ENCODE measurements at places on chromosomes 3 and 15. TPM values are rescaled to one million over a fixed set of nuclear protein-coding genes. Genes with fewer than 3 reads are reported as not detected.

DNA sequence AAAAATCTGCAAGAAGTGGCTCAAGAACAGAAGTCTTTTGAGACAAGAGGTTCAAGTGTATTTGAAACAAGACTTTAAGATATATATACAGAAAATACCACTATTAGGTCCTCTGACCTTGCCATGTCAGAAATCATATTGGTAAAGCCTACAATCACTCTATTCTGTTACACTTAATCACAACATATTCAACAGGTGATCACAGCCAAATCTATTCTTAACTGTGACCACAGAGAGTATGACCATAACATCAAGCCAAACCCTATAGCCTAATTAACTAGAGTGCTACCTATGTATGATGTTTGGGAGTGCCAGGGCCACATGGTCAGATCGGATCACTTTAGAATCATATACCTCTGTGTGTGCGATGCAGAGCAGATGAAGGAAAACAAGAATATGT lies 2.2 kb downstream of the DNAJC19 start:
- no peaks in the 10 kb centered on the region for H3K27me3 ChIP-seq
- DNase-seq, result no peak
- H3K4me3 ChIP-seq, result no peak overlapping the region
- peaks cover 27% of the 10 kb centered on the region for H3K4me1 ChIP-seq

GRCh38 chr15:37967788-37968187 lies 33.3 kb downstream of the TMCO5A start:
- no peak overlapping the region for H3K27ac ChIP-seq
- H3K4me3 ChIP-seq, result no peak overlapping the region
- no peak for DNase-seq
- H3K4me1 ChIP-seq, result no peaks in the 10 kb centered on the region

GRCh38 chr3:169218314-169218983 lies 445.1 kb downstream of the MECOM start:
- H3K36me3 ChIP-seq, result no peaks in the 10 kb centered on the region
- no peaks in the 10 kb centered on the region for H3K27me3 ChIP-seq
- no peaks in the 10 kb centered on the region for H3K4me1 ChIP-seq
- no peak overlapping the region for H3K27ac ChIP-seq
- peak; percentile 28 for DNase-seq

DNA sequence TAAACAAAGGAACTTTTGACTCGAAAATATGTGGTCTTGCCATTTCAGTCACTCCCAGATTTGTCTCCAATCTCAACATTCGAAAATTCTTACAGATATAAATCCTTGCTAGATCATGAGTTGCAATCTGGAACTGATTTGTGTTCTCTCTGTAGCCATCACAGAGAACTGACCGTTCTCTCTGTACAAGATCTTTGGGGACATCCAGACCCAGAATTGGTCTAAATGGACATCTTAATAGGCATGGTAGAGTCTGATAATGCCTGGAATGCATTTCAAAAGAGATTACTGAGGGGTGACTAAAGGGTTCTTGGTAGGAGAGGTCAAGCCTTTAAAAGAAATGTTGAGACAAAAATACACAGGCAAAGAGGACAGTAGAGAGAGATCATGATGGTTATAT lies 7.2 kb upstream of the MEF2A start:
- H3K36me3 ChIP-seq, result no peaks in the 10 kb centered on the region
- no peaks in the 10 kb centered on the region for H3K27me3 ChIP-seq
- H3K4me1 ChIP-seq, result peaks cover 14% of the 10 kb centered on the region
- H3K4me3 ChIP-seq, result no peak overlapping the region
- DNase-seq, result no peak

GRCh38 chr3:186683979-186684378 lies 18.2 kb downstream of the HRG start:
- no peak for DNase-seq
- no peaks in the 10 kb centered on the region for H3K36me3 ChIP-seq
- peaks cover 29% of the 10 kb centered on the region for H3K4me1 ChIP-seq
- H3K27ac ChIP-seq, result no peak overlapping the region
- no peaks in the 10 kb centered on the region for H3K27me3 ChIP-seq
- no peak overlapping the region for H3K4me3 ChIP-seq

DNA sequence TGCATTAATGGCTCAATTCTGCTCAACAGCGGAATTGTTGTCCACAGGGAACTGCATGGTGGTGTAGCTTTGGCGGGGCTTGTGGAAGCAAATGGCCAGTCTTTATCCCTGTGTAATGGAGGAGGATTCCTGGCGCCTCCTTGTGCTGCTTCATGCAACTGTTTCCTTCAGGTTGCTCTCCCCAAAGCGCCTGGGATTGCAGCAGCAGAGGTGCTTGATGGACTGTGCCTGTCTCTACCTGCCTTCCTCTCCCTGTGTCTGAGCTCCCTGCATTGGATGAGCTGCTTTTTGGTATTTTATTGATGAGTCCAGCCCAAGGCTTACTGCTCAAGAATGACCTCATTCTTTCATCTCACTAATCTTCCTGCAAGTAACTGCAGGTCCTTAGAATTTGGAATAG lies 72.9 kb upstream of the NDN start:
- no peak for DNase-seq
- no peaks in the 10 kb centered on the region for H3K27me3 ChIP-seq
- H3K36me3 ChIP-seq, result no peaks in the 10 kb centered on the region
- H3K27ac ChIP-seq, result no peak overlapping the region
- no peaks in the 10 kb centered on the region for H3K4me1 ChIP-seq
- no peak overlapping the region for H3K4me3 ChIP-seq

GRCh38 chr3:140850210-140850955 lies 91.3 kb upstream of the SLC25A36 start:
- no peak overlapping the region for H3K4me3 ChIP-seq
- DNase-seq, result no peak
- H3K27ac ChIP-seq, result no peak overlapping the region
- H3K27me3 ChIP-seq, result no peaks in the 10 kb centered on the region
- H3K4me1 ChIP-seq, result no peaks in the 10 kb centered on the region

DNA sequence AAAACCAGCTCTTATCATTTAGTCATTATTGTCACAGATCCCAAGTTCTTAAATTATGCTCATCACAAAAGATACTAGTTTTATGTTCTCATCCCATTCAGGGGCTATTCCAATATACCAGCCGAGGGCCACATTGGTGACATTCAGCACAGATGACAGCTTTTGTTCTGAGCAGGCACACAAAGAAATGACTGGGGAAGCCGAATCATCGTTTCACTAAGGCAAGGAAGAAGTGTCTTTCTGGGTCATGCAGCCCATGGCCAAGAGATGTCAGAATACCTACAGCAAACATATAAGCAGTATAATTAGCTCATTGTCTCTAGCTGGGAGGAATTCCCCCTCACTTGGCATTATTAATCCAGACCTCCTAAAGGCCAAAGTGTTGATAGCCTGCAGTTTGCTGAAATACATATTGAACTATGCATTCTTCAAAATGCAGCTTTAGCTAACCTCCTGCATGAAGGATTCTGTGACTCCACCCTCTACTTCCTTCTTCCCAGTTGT lies 100.2 kb downstream of the CNTN4 start:
- H3K4me1 ChIP-seq, result no peaks in the 10 kb centered on the region
- no peaks in the 10 kb centered on the region for H3K36me3 ChIP-seq
- DNase-seq, result no peak
- H3K27me3 ChIP-seq, result no peaks in the 10 kb centered on the region
- no peak overlapping the region for H3K27ac ChIP-seq

- H3K36me3 ChIP-seq, result no peaks in the 10 kb centered on the region
- H3K4me3 ChIP-seq, result no peak overlapping the region
- no peak overlapping the region for H3K27ac ChIP-seq
- no peaks in the 10 kb centered on the region for H3K4me1 ChIP-seq
- no peaks in the 10 kb centered on the region for H3K27me3 ChIP-seq
Observed at GRCh38 chr3:162629372-162629771, 1132.8 kb downstream of the OTOL1 start.

DNA sequence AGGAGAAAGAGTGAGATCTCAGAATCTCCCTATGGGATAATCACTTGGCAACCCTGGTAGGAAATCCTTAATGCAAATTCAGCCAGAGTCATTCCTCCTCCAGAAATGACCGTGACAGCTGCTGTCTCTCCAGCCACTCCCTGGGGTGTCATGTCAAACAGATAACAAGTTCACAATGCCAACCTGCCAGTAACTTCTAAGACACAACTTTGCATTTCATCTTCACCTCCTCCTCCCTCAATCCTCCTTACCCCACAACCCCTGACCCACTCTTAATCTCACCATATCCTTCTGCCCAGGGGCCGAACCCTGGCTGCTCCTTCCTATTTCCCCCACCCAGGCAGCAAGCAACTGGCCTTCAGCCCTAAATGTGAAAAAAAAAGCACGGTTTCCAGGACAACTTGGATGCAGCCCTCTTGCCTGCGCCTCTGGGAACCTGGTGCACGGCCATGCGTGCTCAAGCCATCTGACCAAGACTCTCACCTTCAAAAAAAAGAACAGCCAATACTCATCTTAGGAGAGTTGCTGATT lies 166.0 kb downstream of the NTRK3 start:
- H3K4me3 ChIP-seq, result no peak overlapping the region
- no peak overlapping the region for H3K27ac ChIP-seq
- H3K36me3 ChIP-seq, result no peaks in the 10 kb centered on the region
- no peaks in the 10 kb centered on the region for H3K27me3 ChIP-seq

DNA sequence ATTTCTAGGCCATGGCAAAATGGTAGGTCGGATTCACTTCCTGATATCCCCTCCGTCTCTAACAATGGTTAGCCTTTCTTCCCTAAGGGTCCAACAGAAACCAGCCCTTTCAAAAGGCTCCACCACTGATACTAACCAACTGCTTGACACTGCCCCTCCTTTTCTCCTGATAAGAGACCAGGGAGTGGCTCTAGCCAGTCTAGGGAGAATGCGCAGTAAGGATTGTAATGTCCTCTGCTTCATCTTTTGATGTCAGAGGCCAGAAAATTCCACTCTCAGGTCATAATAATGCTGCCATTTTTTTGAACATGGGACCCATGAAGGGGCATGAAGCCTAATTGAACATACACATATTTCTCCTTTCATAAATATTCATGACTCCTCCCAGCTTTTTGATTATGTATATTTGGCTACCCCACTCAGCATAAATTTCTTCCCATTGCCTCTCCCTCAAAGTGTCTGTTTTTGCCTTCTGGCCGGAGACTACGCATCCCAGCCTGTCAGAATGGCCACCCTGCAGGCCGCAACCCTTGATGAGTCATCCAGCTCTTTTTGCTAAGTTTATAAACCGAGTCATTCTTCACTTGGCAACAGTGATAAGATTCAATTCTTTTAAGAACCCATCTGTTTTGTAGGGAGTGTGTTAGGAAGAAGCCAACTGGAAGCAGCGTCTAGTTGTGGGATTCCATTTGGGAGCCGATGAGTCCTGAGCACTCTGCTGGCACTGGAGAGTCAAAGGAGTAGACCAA lies 189.0 kb upstream of the MCTP2 start:
- H3K4me1 ChIP-seq, result no peaks in the 10 kb centered on the region
- H3K4me3 ChIP-seq, result no peak overlapping the region
- no peak for DNase-seq
- no peak overlapping the region for H3K27ac ChIP-seq
- no peaks in the 10 kb centered on the region for H3K27me3 ChIP-seq
- no peaks in the 10 kb centered on the region for H3K36me3 ChIP-seq

DNA sequence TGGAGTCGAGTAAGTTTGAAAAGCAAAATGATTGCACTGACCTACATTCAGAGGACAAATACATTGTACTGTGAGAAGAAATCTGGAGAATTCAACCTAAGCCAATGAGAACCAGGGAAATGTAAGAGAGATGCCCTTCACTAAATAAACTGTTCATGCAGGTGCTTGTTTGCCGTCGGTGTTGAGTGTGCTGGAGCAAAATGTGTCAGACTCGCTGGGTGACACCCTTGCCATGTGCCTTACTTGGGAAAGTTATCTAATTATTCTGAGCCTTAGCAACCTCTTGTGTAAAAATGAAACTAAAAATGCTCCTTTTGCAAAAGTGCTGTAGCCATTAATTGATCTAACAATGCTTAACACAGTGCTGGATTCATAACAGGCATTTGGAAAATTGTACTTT lies 140.4 kb downstream of the GABRB3 start:
- H3K27ac ChIP-seq, result no peak overlapping the region
- no peak overlapping the region for H3K4me3 ChIP-seq
- DNase-seq, result no peak
- no peaks in the 10 kb centered on the region for H3K4me1 ChIP-seq
- no peaks in the 10 kb centered on the region for H3K36me3 ChIP-seq

- no peak overlapping the region for H3K4me3 ChIP-seq
- H3K27me3 ChIP-seq, result no peaks in the 10 kb centered on the region
- DNase-seq, result peak; percentile 75
- no peak overlapping the region for H3K27ac ChIP-seq
Observed at GRCh38 chr3:98977520-98977919, 76.0 kb upstream of the DCBLD2 start.

- H3K4me3 ChIP-seq, result no peak overlapping the region
- no peak for DNase-seq
- H3K27ac ChIP-seq, result no peak overlapping the region
Observed at GRCh38 chr3:18080198-18080689, 337.8 kb upstream of the TBC1D5 start.

CA12 gene
- 0.20 TPM for polyA plus RNA-seq

MCTP2 gene
- 8.6 TPM for polyA plus RNA-seq

MYZAP gene
- not detected for polyA plus RNA-seq

FSIP1 gene
- not detected for polyA plus RNA-seq

GOLGA6B gene
- polyA plus RNA-seq, result not detected

SUCNR1 gene
- polyA plus RNA-seq, result 0.03 TPM

CHAC1 gene
- polyA plus RNA-seq, result 0.44 TPM

FBLN2 gene
- 0.04 TPM for polyA plus RNA-seq

TMEM45A gene
- polyA plus RNA-seq, result 22.7 TPM

ISLR gene
- polyA plus RNA-seq, result not detected

SLC24A5 gene
- not detected for polyA plus RNA-seq

Measured in HepG2 (cell line).